ENCODE measurements at places on chromosomes 1 and 21.

DNA sequence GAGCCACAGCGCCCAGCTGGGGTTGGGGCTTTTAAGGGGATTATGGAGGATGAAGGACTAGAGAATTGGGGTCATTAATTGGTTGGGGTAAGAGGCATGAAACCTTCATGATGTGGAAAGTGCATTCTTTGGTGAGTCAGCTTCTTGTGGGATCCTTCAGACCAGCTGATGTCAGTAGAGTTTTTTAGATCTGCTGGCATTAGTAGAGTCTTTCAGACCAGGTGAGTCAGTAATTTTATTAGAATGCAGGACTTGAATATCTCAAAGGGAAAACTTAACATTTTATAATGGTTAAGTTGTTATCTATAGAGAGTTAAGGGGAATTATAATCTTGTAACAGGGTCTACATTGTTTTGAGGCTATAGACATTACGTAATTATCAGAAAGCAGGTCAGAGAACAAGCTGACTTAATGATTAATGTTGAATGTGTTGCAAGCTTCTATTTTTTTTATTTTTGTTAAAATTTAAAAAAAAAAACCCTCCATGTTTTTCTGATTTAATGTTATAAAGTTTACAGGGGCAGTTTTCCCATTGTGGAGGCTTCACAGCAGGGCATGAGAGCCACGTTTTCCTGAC, 160.9 kb upstream of the FMN2 start:
- no peak for DNase-seq

DNA sequence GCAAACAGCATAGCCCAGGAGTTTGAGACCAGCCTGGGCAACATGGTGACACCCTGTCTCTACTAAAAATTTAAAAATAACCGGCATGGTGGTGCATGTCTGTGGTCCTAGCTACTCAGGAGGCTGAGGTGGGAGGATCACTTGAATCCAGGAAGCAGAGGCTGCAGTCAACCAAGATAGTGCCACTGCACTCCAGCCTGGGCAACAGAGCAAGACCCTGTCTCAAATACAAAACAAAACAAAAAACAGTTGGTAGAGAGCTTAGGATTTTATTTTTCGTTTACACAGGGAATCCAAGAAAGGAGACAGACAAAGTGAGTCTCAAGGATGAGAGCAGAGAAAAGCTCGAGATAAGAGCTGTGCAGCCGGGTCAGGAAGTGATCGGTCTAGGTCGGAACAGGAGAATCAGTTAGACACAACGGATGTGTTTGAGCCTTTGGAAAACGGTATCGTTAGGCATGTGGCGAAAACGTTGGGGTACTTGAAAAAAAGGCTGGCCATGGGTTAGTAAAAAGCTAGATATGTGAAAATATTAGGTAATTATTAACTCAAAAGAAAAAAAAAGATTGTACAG, 1.7 kb upstream of the MIB2 start:
- no peak for DNase-seq

DNA sequence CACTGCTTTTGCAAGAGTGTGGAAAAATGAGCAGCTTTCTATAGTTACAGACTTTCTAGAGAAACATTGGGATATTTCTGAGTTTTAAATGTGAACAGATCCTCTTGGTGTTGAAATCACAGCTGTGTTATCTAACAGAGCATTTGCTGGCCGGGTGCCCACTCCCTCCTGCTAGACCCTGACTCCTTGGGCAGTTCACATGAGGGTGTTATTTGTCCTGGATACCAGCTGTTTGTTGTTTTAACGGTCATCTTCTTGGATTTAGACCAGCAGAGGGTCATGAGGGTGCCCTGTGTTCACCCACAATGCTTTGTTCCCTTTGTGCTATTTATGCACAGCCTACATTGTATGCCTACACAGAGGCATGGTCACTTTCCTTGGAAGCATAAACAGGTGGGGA, 67.1 kb downstream of the CENPF start:
- no peak for DNase-seq

GRCh38 chr1:240597153-240597745, 14.7 kb downstream of the GREM2 start:
- no peak for DNase-seq

- DNase-seq, result peak; percentile 23
These were observed 639 bp upstream of the DNAJB4 start for GRCh38 chr1:78003882-78004718.

- DNase-seq, result no peak
These were observed 68.3 kb downstream of the SLC45A1 start for GRCh38 chr1:8386247-8386646.

- DNase-seq, result no peak
These were observed 34.7 kb downstream of the CDCA8 start for GRCh38 chr1:37726751-37727585.

Data from activated T-helper 1 cell treated with anti-CD3 and anti-CD28 coated beads, Interleukin-2, amount 50 U/mL, for 16 hours (primary cell).